ENCODE measurements at places on chromosomes 5 and 9. TPM values are rescaled to one million over a fixed set of nuclear protein-coding genes. Genes with fewer than 3 reads are reported as not detected.

DNA sequence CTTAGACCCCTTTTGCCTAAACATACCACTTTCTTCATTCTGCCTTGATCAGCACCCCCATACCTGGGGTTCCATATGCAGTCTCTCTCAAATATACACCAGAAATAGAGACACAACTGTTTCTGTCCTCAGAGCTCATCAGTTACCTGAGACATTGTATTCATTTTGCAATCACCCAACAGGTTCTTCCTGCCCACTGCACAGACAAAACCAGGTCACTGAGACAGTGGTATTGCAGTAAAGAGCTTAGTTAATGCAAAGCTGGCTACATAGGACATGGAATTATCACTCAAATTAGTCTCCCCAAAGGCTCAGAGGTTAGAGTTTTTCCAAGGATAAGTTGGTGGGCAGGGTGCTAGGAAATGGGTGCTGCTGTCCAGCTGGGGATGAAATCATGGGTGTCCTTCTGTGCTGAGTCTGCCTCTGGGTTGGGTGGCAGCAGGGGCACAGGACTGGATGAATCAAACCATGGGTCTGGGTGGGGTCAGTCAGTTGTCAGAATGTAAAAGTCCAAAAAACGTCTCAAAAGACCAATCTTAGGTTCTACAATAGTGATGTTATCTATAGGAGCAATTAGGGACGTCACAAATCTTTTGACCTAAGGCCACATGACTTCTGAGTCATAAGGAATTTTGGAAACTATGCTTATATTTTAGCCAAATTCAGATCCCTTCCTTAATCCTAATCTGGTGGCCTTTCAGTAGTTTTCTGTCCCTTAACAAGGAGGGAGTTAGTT lies 41.0 kb downstream of the KCNV2 start:
- no peak for DNase-seq

DNA sequence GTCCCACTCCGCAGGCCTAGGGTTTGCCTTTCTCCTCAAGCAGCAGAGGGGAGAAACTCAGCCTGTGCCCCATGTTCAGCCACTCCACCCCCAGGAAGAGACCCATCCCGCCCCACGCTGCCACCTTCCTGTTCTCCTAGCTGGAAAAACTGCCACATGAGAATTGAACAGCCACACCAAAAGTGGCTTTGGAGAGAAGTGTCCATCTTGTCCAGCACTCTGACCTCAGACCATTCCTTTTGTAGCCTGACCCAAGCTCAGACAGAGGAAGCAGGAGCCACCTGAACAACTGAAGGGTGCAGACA lies 8.3 kb upstream of the SLC25A48 start:
- no peak for DNase-seq

- DNase-seq: no peak
These were observed 114.0 kb upstream of the FCN2 start for GRCh38 chr9:134766587-134766986.

DNA sequence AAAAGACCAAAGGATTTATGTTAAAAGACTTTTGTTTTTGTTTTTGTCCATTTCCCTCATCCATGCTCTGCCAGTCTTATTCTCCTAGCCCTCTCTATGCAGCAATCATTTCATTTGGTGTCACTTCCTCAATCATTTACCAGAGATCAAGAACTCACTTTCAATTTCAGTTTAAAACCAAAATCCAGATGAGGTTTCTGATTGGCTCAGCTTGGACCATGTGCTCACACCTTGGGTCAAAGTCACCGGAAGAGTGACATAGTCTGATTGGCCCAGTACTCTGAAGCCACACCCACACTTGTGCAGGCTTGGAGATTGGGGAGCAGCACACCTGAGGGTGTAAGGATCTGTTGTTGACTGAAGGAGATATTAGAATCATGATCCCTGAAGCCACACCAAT lies 79.6 kb downstream of the TLR4 start:
- peak; percentile 30 for DNase-seq

GRCh38 chr5:159332800-159333544 lies 2.7 kb upstream of the IL12B start:
- DNase-seq: no peak

DNA sequence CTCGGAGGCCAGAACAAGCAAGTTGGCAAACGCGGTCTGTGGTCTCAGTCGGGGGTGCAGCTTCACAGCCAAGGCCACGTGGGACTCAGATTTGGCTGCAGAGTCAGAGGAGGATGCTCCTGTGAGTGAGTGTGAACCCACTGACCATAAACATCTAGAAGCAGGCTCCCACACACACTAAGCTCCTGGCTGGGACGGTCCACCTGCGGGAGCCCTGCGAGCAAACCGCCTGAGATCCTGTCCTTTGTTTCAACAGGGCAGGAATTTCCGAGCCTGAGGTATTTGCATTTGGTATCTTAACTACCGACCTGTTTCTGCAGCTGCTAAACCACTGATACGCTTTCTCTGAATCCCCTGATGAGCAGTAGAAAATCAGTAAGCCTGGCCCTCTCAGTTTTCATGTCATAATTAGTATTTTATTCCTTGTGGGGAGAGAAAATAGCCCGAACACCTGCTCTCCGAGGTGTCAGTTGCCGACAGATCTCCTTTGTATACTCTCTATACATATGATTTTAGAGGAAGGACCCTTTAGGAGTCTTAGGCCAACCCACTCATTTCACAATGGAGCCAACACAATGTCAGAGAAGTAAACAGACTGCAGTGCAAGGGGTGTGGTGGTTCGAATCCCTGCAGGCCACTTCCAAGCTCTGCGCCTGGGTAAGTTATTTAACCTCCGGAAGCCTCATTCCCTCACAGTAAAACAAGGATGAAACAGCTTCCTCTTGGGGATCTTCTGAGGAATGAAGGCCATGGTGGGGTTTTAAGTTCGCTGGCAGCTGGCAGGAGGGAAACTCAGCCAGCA lies 40.9 kb upstream of the PWWP2A start:
- DNase-seq: no peak

Gene KCNN2
- 11.6 TPM for total RNA-seq

GRCh38 chr5:186091-187041 lies 4.9 kb upstream of the LRRC14B start:
- DNase-seq: no peak

DNA sequence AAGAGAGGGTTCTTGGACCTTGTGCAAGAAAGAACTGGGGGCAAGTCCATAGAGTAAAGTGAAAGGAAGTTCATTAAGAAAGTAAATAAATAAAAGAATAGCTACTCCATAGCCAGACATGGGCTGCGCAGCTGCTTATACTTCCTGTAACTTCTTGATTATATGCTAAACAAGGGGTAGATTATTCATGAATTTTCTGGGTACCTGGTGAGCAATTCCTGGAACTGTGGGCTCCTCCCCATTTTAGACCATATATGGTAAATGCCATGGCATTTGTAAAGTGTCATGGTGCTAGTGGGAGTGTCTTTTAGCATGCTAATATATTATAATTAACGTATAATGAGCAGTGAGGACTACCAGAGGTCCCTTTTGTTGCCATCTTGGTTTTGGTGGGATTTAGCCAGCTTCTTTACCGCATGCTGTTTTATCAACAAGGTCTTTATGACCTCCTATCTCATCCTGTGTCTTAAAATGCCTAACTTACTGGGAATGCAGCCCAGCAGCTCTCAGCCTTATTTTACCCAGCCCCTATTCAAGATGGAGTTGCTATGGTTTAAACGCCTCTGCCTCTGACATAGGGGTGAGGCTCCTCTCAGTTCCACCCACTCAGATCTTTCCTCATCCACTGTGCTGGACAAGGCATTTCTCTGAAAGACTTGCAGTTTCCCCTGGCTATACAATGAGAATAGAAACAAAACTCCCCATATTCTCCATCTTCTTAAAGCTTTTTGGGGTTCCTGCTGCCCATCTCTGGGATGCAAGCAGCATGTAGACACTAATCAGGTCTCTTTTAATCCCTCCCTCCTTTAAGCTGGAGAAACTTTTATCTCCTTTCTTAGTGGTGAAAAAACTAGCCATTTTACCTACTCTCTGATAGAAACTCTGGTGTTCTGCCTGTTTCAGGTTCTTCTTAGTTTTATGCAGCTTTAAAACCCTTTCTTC lies 91.2 kb downstream of the ARRDC3 start:
- DNase-seq: no peak
